ENCODE measurements at places on chromosomes 7 and 10. TPM values are rescaled to one million over a fixed set of nuclear protein-coding genes. Genes with fewer than 3 reads are reported as not detected.

Gene SPDYE2
- total RNA-seq = not detected

Gene GHRHR
- total RNA-seq = not detected

Gene ANKRD1
- total RNA-seq = 75.3 TPM

Gene NEBL
- 0.42 TPM for total RNA-seq

Gene SLC26A3
- not detected for total RNA-seq

Gene PLCE1
- total RNA-seq = 2.8 TPM

Gene IL2RA
- total RNA-seq = not detected

Gene NRAP
- total RNA-seq = not detected

Measured in HT1080 (cell line).